GM04503 (cell line): ENCODE measurements at places on chromosomes 2 and 18.

DNA sequence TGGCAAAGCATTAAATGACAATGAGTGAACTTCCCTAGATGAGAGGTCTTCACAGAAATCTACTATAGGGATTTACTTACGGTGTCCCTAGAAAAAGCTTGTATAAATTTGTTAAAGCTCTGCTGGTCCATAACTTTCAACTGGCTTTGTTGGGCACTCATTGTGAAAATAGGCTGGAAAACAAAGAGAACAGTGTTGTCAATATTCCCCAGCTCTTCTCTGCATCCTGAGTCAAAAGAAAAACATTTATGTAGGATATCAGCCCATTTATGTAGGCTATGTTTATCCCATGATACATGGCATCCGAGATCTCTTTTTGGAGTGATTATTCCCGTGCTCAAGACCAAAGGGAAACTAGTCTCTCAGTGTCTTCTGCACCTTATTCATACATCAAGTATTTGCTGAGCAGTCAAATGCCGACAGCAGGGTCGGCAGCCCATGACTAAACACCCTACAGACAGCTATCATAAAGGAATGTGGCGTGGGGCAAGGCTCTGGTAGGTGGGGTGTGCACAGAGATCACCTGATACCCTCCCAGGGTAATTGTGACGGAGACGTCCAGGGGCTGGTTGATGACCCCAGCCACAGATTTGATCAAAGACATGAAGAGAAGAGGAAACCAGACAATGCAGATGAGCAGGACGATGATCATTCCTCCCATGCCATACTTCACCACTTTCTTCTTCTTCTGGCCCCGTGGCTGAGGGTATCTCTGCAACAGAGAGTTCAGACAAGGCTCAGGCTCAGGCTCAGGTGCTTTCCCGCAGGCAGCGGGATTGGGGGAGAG is 155.9 kb downstream of the NAPG start:
- DNase-seq = no peak

DNA sequence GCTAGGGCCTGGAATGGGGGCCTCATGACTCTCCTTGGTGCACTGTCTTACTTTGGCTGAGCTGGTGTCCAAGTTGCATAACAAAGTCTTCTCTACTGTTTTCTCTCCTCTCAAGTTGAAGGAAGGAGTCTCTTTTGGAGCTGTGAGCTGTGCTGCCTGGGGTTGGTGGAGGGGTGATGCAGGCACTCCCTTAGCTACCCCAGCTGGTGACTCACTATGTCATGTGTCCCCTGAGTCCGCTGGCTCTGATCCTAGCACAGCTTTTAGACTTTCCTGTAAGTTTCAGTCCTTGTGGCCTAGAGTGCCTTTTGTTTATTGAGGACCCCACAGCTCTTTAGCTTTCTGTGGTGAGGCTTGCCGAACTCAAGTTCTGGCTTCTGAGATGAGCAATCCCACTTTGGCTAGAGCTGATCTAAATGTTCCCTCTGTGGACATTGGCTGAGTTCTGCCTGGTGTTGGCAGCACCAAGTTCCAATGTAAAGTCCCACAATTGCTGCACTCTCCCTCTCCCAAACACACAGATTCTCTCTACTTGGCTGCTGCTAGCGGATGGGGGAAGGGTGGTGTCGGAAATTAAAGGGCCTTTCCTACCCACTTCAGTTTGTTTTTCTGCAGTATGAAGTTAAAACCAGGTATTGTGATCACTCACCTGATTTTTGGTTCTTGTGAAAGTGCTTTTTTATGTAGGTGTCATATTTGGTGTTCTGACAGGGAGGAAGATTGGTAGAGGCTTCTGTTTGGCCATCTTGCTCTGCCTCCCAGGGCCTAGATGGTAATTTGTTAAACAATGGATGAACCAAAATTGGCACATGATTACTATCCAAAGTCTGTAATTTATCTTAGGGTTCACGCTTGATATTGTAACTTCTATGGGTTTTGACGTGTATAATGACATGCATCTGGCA is 83.2 kb downstream of the COMMD1 start:
- no peak for DNase-seq

DNA sequence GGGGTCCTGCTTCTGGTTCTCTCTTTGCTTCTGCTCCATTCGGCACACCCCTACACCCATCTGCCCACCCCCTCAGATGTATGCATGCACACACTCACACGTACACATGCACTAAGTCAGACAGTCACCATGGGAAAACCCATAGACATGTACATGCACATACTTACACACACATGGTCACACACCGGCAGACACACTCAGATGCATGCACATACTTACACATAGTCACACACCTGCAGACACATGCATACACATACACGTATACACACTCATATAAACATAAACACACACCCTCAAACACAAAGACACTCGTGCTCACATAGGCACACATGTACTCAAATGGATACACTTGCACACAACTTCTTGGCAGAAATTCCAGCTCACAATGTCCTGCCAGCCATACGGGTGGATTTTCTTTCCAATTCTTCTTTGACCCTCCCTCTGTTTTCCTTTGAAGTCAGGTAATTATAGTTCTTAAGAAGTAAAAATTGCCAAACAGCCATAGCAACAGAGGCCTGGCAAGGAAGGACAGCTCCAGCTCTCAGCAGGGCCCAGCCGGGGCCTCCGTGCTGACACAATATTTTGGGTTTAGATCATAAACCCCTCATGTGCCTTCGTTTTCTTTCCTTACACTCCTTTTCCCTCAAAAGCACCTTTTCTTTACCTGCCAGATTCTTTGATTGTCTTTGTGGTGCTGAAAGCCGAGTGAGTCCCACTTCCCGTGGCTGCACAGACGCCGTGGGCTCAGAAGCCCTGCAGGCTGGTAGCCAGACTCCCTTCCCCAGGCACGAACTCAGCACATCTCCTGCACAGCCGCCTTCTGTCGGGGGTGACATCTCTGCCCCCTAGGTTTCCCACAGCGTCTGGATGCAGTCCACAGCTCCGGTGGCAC is 195.7 kb downstream of the ARL4C start:
- DNase-seq = no peak

DNA sequence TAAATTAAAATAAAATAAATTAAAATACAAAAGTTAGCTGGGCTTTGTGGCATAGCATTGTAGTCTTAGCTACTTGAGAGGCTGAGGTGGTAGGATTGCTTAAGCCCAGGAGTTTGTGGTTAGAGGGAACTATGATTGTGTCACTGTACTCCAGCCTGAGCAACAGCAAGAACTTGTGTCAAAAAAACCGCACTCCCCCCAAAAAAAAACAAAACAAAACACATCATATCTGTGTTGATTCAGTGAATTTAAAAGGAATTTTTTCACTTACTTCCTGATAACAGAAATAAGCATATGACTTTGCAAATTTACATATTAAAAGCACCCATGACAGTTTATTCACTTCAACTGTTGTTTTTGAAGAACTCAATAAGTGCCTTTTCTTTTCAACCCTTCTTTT is 68.1 kb upstream of the PELI1 start:
- DNase-seq = no peak

GRCh38 chr2:210577263-210578071 is 21.1 kb downstream of the CPS1 start:
- DNase-seq = peak; percentile 13

GRCh38 chr18:68925268-68925667 is 127.4 kb downstream of the CCDC102B start:
- DNase-seq = no peak

DNA sequence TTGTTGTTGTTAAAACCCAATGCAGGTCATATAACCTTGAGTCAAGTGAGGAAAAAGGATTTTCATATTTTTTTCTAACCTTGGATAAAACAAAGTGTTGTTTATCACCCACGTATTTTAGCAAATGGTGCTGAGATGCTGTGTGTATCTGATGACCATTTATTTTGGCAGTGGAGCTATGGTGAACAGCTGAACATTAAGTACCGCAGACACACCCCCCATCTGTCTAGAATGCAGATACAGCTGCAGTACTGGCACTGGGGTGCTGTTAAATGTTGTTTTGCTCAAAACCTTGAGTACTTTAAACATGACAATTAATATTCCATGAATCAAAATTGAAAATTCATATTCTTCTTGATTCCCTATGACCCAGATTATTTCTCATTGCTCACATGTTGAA is 773.3 kb upstream of the SLC39A10 start:
- no peak for DNase-seq
